ENCODE measurements at places on chromosomes 16 and 17.

GRCh38 chr16:67395458-67396158, 2.3 kb upstream of the TPPP3 start:
- DNase-seq, result no peak

DNA sequence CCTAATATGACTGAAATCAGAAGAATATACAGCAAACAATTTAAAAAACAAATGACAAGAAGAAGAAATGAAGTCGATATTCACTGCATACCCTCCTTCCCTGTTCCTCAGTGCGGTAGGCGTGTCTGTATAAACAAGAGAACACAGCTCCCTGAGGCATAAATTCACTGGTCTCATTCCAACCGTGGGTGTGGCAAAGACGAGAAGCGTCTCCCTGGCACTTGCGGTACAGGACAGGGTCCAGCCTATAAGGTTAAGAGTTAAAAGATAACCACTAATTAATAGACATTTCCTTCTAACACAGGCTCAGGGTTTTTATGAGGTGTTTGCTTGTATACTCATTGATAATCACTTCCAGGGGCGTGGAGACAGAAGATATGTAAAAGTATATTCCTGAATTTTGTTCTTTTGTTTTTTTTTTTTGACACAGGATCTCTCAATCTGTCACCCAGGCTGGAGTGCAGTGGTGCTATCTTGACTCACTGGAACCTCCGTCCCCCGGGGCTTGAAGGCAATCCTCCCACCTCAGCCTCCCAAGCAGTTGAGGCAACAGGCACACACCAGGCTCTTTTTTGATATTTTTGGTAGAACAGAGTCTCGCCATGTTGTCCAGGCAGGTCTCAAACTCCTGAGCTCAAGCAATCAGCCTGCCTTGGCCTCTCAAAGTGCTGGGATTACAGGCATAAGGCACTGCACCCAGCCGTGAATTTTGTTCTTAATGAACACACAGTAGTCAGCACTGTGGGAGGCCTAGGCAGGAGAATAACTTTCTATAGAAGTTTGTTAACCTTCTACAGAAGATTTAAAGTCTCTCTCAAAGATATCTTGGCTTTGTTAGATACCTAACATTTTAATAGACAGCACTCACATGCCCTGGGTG, 59.1 kb upstream of the CLEC18B start:
- peak; percentile 62 for DNase-seq

GRCh38 chr17:32253117-32253611, 12.5 kb upstream of the RHBDL3 start:
- peak; percentile 85 for DNase-seq

GRCh38 chr17:56913867-56914580, at the start of gene TRIM25:
TSS of gene TRIM25 (minus strand) at chr17:56914049. CDS start at chr17:56913988, 61 bp downstream.
- DNase-seq, result peak; percentile 99

DNA sequence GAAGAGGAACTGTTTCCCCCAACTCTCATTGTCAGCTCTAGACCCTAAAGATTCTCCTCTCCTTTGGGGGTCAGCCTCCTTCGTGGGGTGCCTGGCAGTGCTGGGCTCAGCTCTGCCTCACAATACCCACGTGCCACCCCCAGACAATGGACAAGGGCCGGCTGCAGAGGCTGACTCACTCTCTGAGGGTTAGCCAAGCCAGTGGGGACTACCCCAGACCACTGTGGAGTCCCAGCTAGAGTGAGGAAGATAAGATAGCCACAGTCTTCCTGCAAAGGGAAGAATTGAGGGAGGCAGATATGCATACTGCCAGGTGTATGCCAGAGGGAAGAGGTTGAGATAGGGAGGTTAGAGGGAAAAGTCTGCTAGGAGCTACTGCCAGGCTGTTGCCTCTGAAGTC, 13.5 kb upstream of the MTMR4 start:
- DNase-seq, result no peak

- DNase-seq, result peak; percentile 54
These were observed 4.8 kb downstream of the PPM1D start for GRCh38 chr17:60604686-60605334.

DNA sequence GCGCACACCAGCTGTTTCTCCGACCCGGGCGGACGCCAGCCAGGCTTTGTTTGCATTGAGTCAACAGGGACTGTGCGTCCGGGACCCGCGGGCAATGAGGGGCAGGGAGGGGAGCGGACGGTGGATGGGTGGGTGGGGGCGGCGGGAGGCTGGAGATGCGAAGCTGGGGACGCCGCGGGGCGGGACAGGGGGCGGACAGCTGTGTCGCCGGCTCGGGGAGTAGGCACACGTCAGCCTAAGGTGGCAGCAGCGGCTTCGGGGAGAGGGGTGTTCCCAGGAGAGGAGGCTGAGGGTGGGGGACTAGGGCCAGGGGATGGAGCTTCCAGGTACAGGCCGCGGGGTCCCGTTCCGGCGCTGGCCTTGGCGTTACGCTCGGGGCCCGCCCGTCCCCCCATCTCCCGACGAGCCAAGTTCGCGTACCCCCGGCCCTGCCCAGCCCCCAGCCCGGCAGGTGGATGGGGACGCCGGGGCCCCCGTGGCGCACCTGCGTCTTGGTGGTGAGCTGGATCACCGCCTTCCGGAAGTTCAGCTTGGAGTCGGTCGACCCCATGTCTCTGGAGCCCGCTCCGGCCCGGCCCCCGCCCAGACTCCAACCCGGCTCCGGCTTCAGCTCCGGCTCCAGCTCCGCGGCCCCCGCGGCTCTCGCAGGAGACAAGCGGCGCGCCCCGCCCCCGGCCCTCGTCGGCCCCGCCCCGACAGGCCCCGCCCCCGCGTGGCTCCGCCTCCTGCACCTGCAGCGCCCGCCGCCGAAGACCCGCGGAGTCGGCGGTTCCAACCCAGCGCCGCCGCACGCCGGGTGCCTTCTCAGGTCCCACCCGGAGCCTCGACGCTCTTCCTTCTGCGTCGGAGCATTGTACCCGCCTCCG, at the start of gene HID1:
Gene HID1 (minus strand): TSS at position 653 of the 866 bp plus-strand sequence. CDS start 103 bp downstream, at position 550.
- DNase-seq, result peak; percentile 73

DNA sequence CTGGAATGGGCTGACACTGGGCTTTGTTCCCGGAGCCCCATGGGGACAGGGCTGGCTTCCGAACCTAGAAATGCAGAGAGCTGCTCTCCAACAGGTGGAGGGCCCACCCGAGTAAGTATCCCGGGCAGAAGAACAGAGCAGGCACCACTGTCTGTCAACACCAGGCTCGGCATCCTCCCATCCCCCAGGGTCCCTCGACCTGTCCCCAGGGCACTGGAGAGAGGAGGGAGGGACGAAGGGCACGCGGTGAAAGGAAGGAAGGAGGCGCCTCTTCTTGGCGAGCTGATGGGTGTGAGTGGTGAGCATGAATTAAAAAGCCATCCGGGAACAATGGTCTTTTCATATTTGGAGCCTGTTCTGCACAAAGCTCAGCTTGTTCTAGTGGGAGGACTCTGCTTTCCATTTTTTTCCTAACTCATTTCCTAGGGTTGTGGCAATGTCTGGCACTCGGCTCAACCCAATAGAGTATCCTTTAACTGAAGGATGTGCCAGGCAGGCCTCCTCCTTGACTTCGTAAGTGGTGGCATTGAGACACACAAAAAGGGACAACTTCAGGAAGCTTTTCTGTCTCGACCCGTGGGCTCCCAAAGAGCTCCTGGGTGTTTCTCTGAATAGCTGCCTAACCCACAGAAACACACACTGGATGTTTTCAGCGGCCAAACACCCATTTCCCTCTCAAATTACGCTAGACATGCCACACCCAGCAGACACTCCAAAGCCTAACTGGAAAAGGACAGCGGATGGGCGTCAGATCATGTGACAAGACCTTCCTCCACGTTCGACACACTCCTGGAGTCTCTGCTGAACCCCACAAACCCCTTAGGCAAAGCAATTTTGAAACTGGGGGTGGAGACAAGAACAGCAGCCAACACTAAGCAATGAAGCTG, 47.7 kb downstream of the ZFHX3 start:
- no peak for DNase-seq

GRCh38 chr16:1377406-1378010, 25.8 kb downstream of the GNPTG start:
- no peak for DNase-seq

- no peak for DNase-seq
These were observed 621.2 kb upstream of the CDH5 start for GRCh38 chr16:65745201-65745708.

GRCh38 chr17:78736526-78737079, 45.5 kb downstream of the CYTH1 start:
- no peak for DNase-seq

GRCh38 chr16:212999-213398, 16.2 kb downstream of the LUC7L start:
- no peak for DNase-seq

DNA sequence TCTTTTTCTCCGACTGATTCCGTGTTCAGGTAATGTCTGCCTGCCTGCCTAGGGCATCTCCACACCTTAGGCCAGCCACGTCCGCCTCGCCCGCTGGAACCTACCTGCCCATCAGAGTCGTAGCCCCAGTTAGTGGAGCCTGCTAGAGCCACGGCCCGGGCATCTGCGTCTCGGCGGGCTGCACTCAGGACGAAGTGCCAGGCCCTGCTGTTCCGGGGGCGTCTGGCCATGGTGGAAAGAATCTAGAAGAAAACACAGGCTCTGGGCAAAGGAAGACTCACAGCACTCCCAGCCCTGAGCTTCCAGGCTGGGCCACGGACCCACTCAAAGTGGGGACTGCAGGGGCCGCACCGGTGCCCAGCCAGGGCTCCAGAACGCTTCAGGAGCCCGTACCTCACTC, 1.1 kb downstream of the SPSB3 start:
- DNase-seq, result no peak

GRCh38 chr16:16057102-16057501, 107.7 kb downstream of the ABCC1 start:
- no peak for DNase-seq

GRCh38 chr16:2280981-2281542, 13.1 kb upstream of the RNPS1 start:
- DNase-seq, result no peak

GRCh38 chr17:67511804-67512203, 134.7 kb downstream of the PITPNC1 start:
- no peak for DNase-seq

DNA sequence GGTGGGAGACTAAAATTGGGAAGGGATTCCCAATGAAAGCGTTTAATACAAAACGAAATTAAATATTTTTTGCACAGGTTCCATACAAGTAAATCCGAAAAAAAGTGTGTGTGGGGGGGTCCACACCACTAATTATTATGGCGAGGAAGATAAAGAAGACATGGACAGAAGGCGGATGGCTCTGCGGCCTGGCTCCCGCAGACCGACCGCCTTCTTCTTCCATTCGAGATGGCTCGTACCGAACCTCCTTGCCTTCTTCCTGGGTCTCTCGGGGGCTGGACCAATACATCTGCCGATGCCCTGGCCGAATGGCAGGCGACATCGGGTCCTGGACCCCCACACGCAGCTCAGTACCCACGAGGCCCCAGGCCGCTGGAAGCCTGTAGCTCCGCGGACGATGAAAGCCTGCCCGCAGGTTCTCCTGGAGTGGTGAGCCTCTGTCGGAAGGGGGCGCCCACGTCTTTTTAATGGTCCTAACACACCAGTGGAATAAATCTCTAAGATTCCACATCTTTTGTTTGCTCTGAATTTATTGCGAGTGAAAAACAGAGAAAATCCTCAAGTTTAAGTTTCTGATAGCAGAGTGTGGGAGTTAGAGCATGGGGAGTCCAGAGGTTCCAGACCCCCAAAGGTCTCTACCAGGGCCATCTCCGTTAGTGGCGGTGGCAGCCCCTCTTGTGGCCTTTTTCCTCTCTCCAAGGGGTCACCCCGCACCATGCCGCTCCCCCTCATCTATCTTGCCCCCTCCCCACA, 1.4 kb downstream of the PRAC2 start:
- peak; percentile 85 for DNase-seq

DNA sequence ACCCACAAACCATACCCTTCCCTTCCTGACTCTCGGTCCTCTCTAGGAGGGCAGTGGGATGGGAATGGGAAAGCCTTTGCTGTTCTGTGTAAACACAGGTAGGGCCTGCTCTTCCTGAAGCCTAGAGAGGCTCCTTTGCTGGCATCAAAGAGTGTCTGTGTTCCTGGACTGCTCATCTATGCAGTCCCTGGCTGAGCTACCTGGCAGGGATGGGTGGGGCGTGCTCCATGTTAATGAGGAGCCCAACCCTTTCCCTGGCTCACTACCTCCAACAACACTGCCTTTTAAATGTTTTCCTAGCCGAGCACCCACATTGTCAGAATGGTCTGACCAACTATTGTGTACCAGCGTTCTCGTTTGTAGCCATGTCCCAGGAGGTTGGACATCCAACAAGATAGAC, 26.6 kb upstream of the NAGLU start:
- DNase-seq, result no peak

GRCh38 chr16:72455743-72456659, 284.0 kb upstream of the PMFBP1 start:
- no peak for DNase-seq

DNA sequence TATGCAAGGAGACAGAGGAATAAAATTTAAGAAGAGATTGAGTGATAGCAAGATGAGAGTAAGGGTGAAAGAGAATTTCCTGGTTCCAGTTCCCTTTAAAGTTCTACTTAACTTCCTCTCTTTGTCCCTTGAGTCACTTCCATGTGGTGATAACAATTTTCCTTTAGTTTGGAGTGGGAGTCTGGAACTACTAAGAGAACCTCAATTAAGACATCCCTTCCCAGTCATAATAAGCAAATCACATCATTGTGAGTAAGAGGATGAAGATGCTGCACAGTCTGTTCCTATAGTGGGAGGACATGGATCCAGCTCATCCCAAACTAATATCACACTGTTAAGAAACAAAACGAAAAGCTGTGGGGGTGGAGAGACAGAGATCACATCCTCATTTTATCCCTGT, 24.4 kb downstream of the TBX21 start:
- no peak for DNase-seq

DNA sequence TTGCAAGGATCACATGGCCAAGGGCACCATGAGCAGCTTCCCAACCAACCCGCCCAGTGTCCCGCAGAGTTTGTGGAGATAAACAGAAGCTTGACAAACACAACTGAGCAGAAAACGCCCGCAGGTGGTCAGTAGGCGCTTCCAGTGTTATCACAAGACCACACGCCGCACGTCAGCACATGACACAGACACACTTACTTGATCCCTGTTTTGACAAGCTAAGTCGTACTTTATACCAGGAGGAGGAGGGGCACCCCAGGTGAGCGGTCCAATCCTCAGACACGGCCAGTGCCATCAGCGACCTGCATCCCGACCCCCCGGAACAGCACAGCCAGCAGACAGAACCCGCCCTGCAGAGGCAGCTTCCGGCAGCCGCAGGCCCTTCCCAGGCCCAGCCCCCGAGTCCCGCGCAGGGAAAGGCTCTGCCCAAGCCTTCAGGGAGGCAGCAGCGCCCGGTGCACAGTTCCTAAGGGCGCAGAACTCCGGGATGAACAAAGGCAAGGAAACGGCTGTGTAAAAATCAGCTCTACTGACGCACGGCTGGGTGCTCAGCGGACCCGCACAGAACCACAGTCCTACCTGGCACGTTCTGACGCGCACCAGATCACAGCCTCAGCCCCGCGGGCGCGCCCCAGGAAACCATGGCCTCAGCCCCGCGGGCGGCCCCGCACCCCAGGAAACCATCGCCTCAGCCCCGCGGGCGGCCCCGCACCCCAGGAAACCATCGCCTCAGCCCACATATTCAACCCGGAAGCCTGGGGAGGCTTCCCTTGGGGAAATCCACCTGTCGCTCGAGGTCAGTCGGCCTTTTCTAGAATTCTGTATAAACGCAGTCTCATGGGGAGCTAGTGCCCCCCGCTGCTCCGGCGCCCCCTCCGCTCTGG, 27.8 kb downstream of the AXIN1 start:
- no peak for DNase-seq

GRCh38 chr17:63928172-63928666, 3.9 kb downstream of the CD79B start:
- DNase-seq, result no peak

- peak; percentile 46 for DNase-seq
These were observed 57.9 kb upstream of the SLC12A3 start for GRCh38 chr16:56807011-56807675.
